Activated CD8-positive, alpha-beta memory T cell treated with anti-CD3 and anti-CD28 coated beads for 1 hour (primary cell): ENCODE measurements at places on chromosomes 4 and X.

- DNase-seq: no peak
These were observed 93.7 kb upstream of the TRPC3 start for GRCh38 chr4:122045533-122045932.

GRCh38 chr4:12928751-12929150 lies 555.4 kb downstream of the RAB28 start:
- no peak for DNase-seq

GRCh38 chr4:126958482-126958881 lies 674.3 kb upstream of the INTU start:
- DNase-seq: no peak

GRCh38 chr4:100081491-100081890 lies 108.8 kb downstream of the DDIT4L start:
- no peak for DNase-seq

- DNase-seq: no peak
These were observed 415 bp downstream of the SHISA3 start for GRCh38 chr4:42397635-42398170.

GRCh38 chr4:66516940-66517339 lies 846.7 kb upstream of the EPHA5 start:
- DNase-seq: no peak

DNA sequence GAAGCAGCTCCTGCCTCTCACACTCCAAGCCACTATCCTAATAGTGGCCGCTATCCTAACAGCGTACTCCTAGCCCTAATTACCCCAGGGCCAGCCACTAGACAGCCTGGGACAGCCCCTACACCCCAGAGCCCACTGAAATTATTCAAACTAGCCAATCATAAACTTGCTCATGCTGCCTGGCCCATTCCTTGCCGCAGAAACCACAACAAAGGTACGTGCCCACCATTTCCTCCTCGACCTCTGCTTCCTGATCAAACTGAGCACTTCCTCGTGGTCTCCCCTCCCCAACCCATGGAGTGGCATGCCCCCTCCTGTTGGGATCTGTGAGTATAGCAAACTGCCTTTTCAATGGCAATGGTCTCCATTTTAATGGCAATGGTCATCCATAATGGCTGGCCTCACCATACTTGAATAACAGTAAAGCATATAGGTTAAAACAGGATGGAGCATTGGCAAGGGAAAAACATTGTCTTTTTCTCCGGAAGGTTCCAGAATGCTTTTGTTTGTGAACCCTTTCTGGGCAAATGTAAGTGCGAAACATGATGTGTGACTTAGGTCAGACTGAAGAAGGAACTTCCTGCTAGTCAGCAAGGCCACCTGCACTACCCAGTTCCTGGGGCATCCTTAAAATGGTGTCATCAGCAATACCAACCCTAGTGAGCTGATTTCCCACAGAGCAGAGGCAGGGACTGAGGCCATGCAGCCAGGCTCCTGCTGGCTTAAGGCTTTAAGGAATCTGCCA lies 107.1 kb upstream of the ATP6AP2 start:
- no peak for DNase-seq

GRCh38 chr4:150972592-150972991 lies 42.5 kb downstream of the LRBA start:
- no peak for DNase-seq

DNA sequence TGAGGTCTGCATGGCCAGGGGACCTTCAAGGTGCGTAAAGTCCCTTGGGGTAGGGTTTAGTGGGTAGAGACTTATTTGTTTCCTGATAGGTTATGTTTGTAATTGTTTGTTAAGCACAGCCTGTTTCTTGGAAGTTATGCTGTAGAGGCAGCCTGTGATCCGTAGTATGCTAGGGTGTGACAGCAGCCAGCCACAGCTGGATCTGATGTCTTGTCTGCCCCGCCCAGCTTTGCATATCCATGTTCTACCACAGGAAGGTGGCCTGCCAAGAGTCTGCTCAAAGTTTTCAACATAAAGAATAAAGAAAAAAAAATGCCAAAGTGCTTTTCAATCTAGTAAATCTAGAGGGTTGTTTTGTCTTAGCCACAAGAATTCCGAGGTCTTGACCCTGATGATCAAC lies 19.1 kb upstream of the PRRG3 start:
- DNase-seq: no peak

DNA sequence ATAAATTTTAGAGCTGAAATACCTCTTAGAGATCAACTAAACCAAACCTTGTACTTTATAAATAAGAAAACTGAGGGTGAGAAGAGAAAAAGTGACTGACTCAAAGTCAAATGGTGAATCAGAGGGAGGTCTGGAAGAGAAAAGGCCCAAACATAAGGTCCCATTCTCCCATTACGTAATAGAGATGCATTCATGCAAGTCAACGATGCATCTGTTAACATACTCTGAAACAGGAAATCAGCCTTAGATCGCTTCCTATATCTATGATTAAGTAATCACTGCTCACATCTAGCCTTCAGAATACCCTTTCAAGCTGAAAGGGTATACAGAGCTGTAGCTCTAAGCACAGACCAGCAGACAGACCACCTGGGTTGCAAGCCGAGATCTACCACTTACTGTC lies 6.5 kb downstream of the RNF150 start:
- DNase-seq: no peak

GRCh38 chr4:86451560-86452330 lies 91.9 kb upstream of the MAPK10 start:
- no peak for DNase-seq

DNA sequence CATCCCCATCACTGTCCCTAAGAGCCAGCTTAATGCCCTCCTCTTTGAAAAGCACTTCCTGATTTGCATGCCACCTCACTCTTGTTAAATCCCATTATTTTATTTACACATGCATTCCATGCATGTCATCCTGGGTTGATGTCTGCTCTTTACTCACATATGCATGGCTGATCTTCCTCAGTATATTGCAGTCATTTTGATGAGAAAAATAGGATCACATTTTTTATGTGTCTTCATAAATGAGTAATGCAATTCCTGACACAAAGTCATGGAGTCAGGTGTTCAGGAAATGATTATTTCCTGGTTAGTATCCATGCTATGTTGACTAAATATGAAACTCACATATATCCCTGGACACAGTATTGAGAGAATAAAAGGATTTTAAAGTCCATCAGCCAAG lies 204.7 kb downstream of the SLIT2 start:
- DNase-seq: no peak
